ENCODE measurements at places on chromosomes 13 and 19.

DNA sequence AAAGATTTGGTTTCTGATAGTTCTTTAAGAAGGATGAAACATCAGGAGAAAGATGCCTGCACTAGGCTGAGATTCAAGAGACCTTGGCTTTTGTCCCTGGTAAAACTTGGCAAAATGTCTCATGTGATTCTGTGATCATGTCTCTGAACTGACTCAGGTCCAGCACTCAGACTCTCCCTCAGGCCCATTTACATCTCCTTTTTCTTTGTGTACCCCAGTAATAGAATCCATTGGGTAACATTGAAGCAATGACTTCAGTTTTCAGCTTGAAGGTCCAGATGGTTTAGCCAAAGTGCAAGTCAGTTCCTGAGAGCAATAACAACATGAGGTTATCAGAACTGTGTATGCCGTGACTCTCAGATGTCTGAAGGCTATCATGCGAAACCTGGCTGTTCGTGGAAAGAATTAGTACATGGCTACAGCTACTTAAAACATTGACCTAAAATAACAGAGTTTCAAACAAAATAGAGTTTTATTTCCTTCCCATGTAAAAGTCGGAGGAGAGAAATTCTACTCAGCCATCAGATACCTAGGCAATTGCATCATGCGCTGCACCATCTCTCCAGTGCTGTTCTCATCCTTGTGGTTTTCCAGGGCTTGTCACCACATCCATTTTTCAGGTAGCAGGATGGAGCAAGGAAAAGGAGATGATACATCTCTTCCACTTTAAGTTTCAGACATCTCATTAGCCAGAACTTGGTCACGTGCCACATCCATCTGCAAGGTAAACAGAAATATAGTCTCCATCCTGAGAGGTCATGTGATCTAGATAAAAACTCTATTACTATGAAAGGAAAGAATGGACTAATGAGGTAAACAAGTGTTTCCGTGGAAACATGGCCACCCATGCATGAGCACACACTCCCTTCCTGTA lies 117.3 kb downstream of the POSTN start:
- DNase-seq = peak; percentile 13

DNA sequence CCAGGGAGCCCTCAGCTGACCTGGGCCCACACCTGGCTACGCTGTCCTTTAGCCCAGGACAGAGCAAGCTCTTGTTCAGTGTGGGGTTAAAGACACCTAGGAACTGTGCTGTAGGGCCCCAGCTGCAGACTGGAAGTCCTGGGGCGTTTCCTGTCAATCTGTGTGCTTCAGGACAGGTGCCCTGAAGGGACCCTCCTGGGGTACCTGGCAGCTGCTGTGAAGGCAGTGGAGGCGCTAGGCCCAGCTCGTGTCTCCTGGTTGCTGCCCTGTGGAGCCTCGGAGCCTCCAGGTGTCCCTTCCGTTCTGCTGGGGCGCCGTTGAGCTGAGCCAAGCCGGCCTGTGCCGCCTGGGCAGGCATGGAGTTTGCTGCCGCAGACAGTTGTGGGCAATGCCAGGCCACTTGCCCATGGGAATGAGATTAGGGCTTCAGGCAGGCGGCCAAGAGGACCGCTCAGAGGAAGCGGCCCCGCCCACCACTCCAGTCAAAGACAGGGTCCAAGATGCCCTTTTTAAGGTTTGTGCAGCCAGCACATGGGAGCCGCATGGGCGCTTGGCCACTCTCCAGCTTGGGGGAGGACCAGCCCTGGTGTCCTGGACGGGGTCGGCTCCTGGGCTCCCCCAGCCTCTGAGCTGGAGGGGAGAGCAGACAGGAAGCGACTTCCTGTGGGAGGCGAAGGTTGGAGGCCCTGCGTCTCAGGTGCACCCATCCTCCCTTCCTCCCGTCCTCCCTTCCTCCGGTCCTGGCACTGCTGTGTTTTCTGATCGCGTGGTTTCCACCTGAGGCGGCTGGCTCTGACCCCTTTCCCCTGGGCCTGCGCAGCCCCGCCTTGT lies 4.0 kb downstream of the PTBP1 start:
- DNase-seq = no peak

DNA sequence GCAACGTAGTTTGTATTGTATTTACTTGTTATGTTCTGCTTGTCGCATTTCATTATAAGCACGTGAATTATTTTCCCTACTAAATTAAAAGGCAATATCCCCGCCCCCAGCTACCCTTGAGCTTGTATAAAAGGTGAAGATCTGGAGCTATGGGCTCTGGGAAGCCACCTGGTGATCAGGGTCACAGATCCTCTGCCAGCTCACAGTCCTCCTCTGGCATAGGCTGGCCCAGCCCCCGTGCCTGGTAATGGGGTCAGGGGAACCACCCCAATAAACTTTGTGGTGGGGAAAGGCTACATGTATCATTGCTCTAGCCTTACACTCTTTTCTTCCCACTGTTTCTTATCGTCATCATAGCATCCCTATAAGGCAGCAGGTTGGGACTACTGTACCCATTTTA lies 190.2 kb upstream of the TSHZ3 start:
- no peak for DNase-seq

GRCh38 chr19:41540041-41540695 lies 35.8 kb upstream of the CEACAM21 start:
- no peak for DNase-seq

- no peak for DNase-seq
These were observed 207.0 kb downstream of the SHISA2 start for GRCh38 chr13:25844559-25845434.

DNA sequence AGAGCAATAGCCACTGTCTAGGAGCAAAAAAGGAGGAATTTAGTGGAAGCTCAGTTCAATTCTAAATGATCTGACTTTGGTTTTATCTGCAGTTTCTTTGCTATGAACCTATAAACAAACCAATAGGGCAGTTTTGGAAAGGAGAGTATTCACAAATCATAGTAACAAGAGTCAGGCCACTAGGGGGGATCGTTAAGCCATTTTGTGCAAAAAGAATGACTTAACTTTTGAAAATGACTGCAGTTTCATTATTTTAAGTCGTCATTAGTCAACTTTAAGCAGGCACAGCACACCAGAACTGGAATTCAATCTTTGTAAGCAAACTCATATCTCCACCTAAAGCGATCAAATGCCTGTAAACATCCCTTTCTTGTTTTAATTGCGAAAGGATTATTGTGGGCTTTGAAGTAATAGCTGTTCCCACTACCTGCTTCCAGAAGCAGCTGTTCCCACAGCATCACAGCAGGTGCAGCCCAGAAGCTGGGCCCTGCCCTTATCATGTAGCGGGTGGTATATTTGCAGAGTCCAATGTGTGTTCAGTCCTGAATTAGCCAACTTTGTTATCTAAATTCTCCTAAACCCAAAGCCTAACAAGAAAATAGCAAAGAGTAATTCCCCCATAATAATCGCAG lies 51.5 kb downstream of the SOX21 start:
- DNase-seq = no peak

DNA sequence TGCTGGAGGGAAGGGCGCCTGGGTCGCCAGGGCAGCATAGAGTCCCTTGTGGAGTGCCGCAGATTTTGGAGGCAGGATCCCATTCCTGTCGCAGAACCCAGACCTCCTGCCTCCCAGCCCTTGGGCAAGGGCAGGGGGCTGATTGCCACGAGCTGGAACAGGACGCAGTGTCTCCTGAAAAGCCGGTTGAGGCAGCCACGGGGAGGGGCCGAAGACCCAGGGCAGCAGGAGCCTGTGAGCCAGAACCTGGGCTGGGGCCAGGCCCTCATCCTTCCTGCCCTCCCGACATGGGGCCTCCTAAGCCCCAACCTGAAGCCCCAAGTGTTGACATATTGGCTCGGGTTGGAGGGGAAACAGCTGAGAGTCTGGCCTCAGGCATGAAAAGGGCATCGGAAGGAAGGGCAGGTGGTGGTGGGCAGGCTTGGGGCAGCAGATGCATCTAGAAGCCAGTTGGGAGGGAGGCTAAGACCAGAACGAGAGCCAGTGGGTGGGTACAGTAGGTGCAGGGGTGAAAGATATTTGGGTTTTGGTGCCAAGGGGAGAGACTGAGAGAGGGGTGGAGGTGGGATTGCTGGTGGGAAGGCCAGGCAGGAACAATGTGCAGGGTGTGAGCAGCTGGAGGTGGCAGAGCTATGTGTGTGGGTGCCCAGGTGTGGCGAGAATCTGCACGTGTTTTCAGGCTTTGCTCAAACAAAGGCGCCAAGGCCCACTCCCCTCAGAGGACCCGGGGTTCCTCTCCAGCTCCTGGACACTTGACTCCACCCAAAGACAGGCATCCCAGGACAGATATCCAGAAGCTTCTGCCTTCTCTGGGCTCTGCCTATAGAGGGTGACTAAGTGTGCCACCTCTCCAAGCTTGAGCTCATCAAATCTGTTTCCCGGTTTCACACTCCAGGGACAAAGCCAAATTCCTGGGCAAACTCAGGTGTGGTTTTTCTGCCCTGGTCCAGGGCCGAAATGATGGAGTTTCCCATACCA lies 1.4 kb upstream of the SBSN start:
- DNase-seq = no peak

- no peak for DNase-seq
These were observed 49.4 kb downstream of the RASA3 start for GRCh38 chr13:114082849-114083645.

GRCh38 chr19:45873219-45873772 lies 9.2 kb downstream of the FOXA3 start:
- no peak for DNase-seq

DNA sequence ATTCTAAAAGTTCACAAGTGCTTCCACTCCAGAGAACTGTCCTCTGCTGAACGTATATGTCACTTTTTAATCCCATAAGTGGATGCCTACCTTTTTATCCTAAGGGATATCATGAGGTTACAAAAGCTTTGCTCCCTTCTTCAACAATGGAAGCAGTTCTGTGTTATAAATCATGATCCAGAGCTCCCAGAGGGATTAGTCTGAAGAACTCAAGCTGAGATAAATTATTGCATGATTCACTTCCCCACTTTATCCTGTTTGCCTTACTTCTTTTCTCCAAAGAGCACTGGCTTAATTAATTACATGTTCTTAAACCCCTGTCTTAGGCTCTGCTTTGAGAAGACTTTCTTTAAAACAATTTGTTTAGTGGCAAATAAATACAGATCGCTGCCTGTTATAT lies 246.7 kb downstream of the PCDH17 start:
- DNase-seq = no peak

DNA sequence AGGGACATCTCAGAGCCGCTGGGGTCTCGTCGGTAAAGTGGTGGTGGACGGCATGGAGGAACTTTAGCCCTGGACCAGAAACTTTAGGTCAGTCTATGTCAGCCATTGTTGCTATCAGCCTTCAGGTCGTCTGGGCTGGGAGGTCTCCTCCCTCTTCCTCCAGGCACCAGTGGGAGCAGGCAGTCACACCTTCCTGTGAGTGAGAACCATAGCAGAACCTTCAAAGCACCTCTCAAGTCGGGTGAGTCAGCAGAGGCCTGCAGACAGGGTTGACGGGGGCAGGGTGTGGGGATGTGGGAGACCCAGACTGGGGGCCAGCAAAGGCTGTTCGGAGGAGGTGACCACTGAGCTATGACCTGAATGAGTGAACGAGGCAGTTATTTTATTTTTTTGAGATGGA lies 15.4 kb upstream of the SBNO2 start:
- DNase-seq = no peak

DNA sequence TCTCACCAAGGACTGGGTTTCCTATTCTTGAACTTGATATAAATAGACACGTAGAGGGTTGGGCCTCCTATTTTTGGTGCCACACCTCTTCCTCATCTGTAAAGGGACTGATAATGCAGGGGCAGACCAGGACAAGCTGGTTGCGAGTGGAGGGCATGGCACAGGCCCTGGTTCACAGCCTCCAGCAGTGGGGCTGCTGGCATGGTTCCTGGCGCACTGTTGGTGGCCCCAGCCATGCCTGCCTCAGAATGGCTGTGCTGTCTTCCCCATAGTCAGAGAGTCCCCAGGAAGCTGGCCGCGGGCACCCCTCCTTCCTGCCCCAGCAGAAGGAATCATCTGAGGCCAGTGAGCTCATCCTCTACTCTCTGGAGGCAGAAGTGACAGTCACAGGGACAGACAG lies 10.5 kb upstream of the OVOL3 start:
- DNase-seq = no peak

DNA sequence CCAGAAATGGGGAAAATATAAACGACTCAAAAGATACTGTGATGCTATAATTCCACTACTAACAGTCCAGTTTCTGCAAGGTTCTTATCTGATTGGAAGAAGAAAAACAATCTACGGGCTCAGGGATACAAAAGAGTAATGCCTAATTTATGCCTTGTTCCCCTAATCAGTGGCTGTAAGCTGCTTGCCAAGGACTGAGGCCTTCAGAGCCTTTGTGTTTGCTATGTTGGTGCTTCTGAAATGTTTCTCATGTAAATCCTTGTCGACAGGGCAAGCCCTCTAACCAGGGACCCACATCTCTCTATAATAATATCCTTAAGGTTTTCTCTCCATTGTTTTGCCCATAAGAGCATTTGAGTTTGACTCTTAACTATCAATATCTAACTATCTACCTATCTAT lies 89.7 kb upstream of the CLDN10 start:
- no peak for DNase-seq

GRCh38 chr13:34990399-34991214 lies 48.5 kb downstream of the NBEA start:
- no peak for DNase-seq

DNA sequence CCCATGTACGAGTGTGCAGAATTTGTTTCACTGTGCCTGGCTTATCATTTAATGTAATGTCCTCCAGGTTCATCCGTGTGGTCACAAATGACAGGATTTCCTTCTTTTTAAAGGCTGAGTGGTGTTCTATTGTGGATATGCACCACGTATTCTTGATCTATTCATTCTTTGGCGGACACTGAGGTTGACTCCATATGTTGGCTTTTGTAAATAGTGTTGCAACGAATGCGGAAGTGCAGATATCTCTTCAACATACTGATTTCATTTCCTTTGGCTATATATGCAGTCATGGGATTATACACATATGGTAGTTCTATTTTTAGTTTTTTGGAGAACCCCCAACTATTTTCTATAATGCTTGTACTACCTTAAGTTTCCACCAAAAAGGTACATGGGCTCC lies 13.0 kb downstream of the OR7A5 start:
- no peak for DNase-seq

GRCh38 chr13:106424805-106425204 lies 110.7 kb downstream of the EFNB2 start:
- DNase-seq = no peak

- no peak for DNase-seq
These were observed 30.9 kb downstream of the FAM216B start for GRCh38 chr13:42812316-42812715.

- no peak for DNase-seq
These were observed 2.0 kb downstream of the PCCA start for GRCh38 chr13:100090861-100091260.

GRCh38 chr19:46863818-46864629 lies 3.2 kb downstream of the ARHGAP35 start:
- peak; percentile 4 for DNase-seq

GRCh38 chr19:3852614-3853254 lies 16.1 kb downstream of the ZFR2 start:
- DNase-seq = peak; percentile 19

GRCh38 chr13:66659701-66660467 lies 570.3 kb downstream of the PCDH9 start:
- DNase-seq = no peak

- no peak for DNase-seq
These were observed 19.0 kb downstream of the ZNF790 start for GRCh38 chr19:36819130-36819630.
